Stimulated activated CD8-positive, alpha-beta memory T cell treated with anti-CD3 and anti-CD28 coated beads, Interleukin-7, amount 100 ng/mL, for 1 hour (primary cell): ENCODE measurements at places on chromosomes 4 and X.

DNA sequence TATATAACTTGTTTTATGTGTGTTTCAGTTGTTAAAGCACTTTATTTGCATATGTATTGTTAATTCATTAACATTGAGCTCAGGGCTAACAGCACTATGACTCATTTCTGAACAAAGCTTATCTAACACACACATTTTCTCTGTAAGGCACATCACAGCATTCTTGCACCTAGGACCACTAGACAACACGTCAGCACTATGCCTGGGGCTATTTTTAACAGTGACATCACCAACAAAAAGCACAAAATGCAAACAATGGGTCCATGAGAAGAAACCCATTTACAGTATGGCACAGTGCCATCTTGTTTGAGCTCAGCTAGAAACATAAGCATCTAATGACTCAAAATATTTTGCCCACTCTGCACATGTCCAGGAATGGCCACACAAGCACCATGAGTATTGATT is 124.4 kb downstream of the RELL1 start:
- no peak for DNase-seq

- DNase-seq = peak; percentile 33
Measured at GRCh38 chrX:41085512-41085877, 250 bp downstream of the USP9X start.

DNA sequence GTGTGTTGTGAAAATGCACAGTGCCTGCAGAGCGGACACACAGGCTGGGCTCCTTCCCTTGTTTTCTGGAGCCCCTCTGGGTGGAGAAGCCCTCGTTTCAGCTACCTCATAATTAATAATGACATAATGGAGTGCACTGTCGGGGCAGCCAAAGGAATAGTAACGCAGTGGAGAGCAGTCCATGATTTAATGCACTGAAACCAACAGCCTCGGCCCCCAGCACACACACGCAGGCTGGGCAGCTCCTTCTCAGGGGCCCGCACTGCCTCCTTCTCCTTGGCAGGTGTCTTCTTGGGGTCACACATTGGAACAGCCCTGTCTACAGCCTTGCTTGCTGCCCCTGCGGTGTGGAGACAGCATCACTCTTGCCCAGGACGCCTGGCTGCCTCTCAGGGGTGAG is 89.2 kb downstream of the DCTD start:
- DNase-seq = no peak

DNA sequence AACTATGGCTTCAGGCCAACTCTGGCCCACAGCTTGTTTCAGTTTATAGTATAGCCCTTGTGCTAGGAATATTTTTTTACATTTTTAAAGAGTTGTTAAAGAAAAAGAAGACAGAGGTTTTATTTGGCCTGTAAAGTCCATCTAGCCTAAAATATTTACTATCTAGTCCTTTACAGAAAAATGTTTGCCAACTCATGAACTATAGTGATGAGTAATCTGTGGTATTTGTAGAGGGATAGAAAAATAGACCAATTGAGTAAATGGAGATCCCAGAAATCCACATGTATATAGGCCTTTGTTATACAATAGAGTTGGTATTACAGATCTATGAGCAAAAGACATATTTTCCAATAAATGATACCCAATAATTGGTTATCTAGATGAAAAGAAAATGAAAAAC is 288.7 kb downstream of the PRDM5 start:
- no peak for DNase-seq

- no peak for DNase-seq
Measured at GRCh38 chr4:107380190-107380589, 339.8 kb downstream of the PAPSS1 start.

GRCh38 chrX:15916704-15917084 is 62.1 kb upstream of the AP1S2 start:
- DNase-seq = no peak
